Activated CD4-positive, alpha-beta T cell treated with anti-CD3 and anti-CD28 coated beads, Interleukin-2, amount 10 ng/mL, durations not matched to agents 7 days and 5 days (primary cell): ENCODE measurements at places on chromosomes 7 and 10. TPM values are rescaled to one million over a fixed set of nuclear protein-coding genes. Genes with fewer than 3 reads are reported as not detected.

The CPA1 gene
- total RNA-seq, result not detected

The GIMAP4 gene
- 311 TPM for total RNA-seq

The BMPER gene
- not detected for total RNA-seq

The SLC26A4 gene
- 2.0 TPM for total RNA-seq

The EBLN1 gene
- total RNA-seq, result not detected

The CALHM1 gene
- 0.21 TPM for total RNA-seq

The OR6V1 gene
- not detected for total RNA-seq

The LRGUK gene
- 0.25 TPM for total RNA-seq

The RASA4B gene
- 23.2 TPM for total RNA-seq

The LIPJ gene
- total RNA-seq, result not detected

The IKZF1 gene
- total RNA-seq, result 379 TPM

The HOXA7 gene
- not detected for total RNA-seq

The PNLIP gene
- total RNA-seq, result not detected

The ADO gene
- total RNA-seq, result 18.2 TPM

The PRPS1L1 gene
- total RNA-seq, result not detected

The HOXA11 gene
- total RNA-seq, result not detected

The RBM33 gene
- total RNA-seq, result 82.7 TPM

The INHBA gene
- total RNA-seq, result not detected

The PODXL gene
- total RNA-seq, result 1.5 TPM

The LRIT1 gene
- total RNA-seq, result not detected

The SPDYE2 gene
- total RNA-seq, result 0.15 TPM

The SPDYE1 gene
- not detected for total RNA-seq

The PRXL2A gene
- 5.7 TPM for total RNA-seq

The FAM25A gene
- total RNA-seq, result not detected

The GNGT1 gene
- total RNA-seq, result not detected

The GIMAP8 gene
- total RNA-seq, result 35.9 TPM

The ACTR3C gene
- 6.1 TPM for total RNA-seq

The PAPOLB gene
- total RNA-seq, result 0.05 TPM

The KAZALD1 gene
- 0.55 TPM for total RNA-seq

The INA gene
- total RNA-seq, result 0.10 TPM

The PHYHIPL gene
- total RNA-seq, result not detected

The HSPA12A gene
- total RNA-seq, result not detected

The OPN4 gene
- total RNA-seq, result not detected

The PDK4 gene
- total RNA-seq, result not detected

The FAM241B gene
- total RNA-seq, result 3.4 TPM
